ENCODE measurements at places on chromosomes 16 and 17.

GRCh38 chr17:67027031-67027628, 17.2 kb upstream of the CACNG1 start:
- no peak for DNase-seq

DNA sequence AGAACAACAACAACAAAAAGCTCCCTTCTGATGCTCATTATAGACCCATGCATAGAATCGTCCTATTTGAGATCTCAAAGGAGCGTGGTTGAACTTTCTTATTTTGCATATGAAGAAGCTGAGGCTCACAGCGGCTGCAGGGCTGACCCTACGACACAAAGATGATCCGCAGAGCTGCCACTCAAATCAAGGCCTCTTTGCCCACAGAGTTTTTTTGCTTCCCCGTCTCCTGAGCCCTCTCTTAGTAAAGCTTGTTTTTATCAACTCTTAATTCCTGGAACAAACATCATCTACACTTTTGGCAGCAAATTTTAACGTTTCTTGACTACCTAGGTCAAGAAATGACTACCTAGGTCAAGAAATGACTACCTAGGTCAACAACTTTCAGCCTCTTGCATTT, 73.7 kb downstream of the C16orf95 start:
- DNase-seq = no peak

DNA sequence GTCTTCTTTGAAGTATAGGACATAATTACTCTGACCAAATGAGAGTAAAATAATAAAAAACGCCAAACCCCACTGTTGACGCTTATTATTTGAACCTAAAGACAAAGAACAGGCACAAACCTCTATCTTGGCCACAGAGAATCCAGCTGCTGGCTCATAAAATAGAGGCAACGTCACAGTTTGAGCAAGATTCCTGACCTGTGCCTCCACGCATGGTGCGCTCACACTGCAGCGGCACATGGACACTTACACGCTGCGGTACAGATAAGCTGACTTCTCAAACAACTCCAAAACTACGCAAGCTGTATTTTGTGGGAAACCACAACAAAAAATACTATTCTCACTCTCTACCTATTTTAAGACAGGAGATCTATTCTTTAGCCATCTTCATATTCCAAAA, 38.8 kb upstream of the TRAP1 start:
- no peak for DNase-seq

GRCh38 chr17:70024253-70024652, 50.8 kb upstream of the KCNJ16 start:
- no peak for DNase-seq

DNA sequence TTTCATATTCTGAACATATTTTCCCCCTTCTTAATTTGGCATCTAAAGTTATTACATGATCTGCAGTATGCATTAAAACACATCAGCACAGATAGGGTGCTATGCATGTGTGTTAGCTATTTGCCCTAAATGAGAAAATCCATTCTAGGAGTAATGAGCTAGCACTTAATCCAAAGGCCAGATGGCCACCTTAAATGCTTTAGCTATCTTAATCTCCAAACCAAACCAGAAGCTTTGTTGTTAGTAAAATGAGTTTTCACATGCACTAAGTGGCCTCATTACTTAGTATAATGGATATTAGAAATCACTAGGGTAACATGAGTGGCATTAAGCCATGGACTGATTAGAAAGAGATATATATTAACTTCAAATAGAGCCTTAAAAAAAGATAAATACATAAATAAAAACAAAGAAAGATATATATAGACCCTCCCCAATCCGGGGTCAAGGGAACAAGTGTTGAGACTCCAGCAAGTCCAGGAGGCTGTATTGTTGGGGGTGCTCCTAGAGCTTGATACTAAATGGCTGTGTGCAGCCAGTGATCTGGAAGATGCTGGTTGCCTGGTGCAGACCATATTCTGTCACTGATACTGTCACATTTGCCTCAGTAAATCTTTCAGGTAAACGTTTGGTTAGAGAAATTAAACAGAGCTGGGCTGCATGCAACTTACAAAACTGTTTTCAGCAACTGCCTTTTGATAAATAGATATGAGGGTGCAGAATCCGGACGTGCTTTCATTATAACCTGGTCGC, 67.3 kb downstream of the MYH10 start:
- no peak for DNase-seq

- no peak for DNase-seq
Observed at GRCh38 chr17:34771891-34772290, 189.4 kb downstream of the CCT6B start.

Data from MV-4-11 (cell line).